HEK293T (cell line): ENCODE measurements at places on chromosomes 6 and 20.

DNA sequence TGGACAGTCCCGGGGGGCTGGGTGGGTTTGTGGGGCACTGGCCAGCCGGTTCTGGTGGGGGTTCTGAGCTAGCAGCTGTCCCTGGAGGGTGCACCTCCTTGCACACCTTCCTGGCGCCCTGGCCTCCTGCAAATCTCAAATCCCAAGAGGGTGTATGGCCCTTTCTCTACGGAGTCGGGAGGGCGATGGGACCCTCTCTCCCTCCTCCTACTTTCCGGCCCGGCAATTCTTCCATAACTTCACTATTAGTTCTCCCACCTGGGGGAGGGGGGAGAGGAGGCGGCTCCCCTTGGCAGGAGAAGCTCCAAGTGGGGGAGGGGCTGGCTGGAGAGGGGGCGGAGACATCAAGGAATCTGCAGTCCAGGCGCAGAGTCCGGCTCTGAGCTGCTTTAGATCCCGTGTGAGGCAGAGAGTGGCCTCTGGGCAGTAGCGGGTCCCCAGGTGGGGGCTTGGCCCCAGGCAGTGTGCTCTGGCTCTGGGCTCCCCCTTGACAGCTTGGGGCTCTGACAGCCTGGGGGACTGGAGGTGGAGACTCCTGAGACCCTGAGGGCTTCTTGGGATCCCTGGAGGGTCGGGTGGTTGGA is 1.4 kb upstream of the LAMA5 start:
- DNase-seq = no peak

DNA sequence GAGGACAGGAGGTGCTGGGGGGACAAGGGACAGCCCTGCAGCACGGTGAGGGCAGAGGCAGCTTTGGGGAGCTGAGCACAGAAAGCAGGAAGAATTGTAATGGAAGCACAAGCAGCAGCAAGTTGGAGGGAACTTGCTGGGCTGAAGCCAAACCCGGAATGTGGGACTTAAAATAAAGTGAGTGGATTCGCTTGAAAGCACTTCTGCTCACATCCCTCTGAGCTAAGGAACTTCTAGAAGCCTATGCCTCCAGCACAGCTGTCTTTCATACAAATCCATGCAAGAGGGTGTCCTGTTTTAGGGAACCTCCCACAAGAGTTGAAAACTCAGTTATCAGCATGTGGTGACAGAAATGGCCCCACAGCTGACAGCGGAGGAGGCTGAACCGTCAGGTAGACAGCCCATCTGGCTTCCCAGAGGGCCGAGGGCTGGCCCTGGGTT is 71.4 kb upstream of the MLN start:
- no peak for DNase-seq

GRCh38 chr6:4587171-4587570 is 189.0 kb upstream of the CDYL start:
- DNase-seq = no peak

DNA sequence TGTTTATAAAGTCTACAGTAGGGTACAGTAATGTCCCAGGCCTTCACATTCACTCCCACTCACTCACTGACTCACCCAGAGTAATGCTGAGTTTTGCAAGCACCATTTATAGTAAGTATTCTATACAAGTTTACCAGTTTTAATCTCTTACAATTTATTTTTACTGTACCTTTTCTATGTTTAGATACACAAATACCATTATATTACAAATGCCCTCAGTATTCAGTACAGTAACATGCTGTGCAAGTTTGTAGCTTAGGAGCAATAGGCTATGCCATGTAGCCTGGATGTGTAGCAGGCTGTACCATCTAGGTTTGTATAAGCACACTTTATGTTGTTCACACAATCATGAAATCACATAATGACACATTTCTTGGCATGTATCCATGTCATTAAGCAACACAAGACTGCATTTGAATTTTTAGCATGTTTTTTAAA is 673.6 kb downstream of the CD109 start:
- no peak for DNase-seq

DNA sequence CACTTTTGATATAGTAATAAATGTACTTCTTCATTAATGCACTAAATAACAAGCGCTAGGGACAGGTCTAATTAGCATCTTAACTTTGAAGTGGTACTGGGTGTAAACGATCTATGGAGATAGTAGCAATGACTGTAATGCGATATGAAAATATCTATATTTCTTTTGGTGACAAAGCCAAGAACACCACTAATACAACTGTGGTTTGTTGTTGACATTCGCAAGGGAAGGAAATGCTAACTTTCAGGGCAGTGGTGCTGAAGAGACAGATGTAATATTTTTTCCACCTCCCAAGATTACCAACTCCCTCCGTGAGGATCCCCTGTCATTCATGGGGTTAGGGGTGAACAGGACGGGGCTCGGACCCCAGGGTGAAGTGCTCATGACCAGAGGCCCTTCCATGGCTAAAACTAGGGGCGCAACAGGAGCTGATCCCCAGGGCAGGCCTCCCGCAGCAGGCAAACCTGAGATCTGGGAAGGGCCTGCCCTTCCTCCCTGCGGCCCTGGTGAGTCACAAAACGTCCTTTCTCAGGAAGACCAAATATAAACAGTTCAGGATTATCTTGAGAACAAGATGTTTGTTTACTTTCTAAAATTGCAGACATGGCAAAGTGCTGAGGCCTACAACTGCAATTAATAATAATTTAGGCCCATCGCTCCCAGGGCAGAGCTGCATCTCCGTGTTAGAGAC is 65.0 kb upstream of the TOX2 start:
- DNase-seq = peak; percentile 27

DNA sequence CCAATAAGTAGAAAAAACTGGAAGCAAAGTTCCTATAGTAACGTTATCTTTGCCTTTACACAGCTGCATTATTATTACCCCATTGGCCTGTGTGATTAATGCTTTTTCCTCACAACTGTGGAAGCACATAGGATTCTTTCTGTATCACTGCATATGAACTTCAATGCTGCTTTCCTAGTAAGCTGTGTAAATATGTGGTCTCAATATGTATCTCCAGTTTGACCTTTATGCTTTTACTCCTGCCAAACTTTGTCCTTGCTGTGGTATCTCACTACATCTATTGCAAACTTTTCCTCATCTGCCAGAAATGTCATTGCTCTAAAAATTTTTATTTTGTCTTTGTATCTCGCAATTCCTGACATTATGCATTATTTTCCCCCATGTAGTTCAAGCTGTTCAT is 168.6 kb downstream of the ZFAND3 start:
- DNase-seq = no peak

GRCh38 chr6:12051861-12052368 is 39.8 kb downstream of the HIVEP1 start:
- DNase-seq = no peak

GRCh38 chr6:76633259-76633658 is 560.8 kb upstream of the IMPG1 start:
- DNase-seq = no peak

GRCh38 chr6:129632172-129632613 is 77.8 kb downstream of the ARHGAP18 start:
- no peak for DNase-seq

- DNase-seq = no peak
These were observed 256.8 kb downstream of the PHACTR1 start for GRCh38 chr6:12973386-12973785.

DNA sequence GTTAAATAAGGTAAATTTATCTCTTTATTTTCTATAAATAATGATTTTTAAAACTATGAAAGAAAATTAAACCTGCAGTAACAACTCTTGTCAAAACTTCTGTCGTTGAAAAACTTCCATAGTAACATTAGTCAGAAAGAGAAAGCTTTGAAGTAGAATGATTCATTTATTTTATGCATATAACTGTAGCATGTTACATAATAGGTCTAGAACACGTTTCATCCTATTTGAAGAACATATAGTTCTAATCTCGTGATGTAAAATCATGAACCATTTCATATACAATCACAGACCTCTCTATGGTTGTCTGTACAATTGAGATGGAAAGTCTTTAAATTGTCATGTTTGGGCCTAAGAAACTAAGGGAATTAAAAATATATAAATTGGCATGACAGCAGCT is 61.3 kb upstream of the MYLIP start:
- DNase-seq = no peak

GRCh38 chr6:124334359-124334758 is 530.7 kb downstream of the NKAIN2 start:
- DNase-seq = no peak

DNA sequence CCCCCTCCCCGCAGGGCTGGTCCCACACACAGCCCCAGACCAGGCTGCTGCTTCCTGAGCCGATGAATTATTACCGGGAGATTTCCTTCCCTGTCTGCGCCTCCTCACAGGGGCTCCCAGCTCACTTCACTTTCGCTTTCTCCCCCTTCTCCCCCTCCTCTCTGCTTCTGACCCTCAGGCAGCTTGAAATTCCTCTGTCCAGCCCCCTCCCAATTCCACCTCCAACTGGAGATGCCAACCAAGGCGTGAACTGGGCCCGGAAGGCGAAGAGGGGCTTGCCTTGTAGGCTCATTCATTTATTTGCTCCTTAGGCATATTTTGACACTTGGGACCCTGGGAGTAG is 1.7 kb upstream of the TCF15 start:
- DNase-seq = no peak

- no peak for DNase-seq
These were observed 287.2 kb downstream of the KHDC1L start for GRCh38 chr6:72938104-72938503.

- no peak for DNase-seq
These were observed 70.2 kb downstream of the BLOC1S5 start for GRCh38 chr6:7993952-7994351.

- no peak for DNase-seq
These were observed 175.0 kb downstream of the HAO1 start for GRCh38 chr20:7765221-7765620.

DNA sequence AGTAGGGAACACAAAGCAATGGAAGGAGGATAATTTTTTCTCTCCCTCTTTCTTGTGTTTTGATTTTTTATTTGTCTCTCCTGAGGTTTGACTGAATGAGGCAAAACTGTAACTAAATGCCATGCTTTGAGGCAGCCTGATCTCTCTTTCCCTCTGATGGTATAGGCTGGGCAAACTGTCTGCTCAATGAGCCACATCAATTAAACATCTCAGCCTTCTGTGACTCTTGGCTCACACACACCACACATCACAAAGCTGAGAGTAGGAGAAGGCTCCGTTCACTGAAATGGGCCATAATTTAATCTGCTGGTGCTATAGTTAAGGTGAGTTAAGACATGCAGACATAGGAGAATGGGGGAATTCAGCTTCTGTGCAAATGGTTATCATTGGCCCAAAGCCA is 28.1 kb upstream of the SCGN start:
- DNase-seq = no peak

DNA sequence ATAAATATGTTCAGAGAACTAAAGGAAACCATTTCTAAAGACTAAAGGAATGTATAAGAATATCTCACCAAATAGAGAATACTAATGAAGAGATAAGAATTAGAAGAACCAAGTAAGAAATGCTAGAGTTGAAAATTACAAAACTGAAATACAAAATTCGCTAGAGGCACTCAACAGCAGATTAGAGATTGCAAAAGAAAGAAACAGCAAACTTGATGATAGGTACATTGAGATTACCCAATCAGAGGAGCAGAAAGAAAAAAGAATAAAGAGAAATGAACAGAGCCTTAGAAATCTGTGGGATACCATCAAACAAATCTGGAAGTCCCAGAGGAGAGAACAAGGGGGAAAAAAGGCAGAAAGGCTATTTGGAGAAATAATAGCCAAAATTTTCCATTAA is 6.3 kb upstream of the PDCD2 start:
- DNase-seq = no peak

DNA sequence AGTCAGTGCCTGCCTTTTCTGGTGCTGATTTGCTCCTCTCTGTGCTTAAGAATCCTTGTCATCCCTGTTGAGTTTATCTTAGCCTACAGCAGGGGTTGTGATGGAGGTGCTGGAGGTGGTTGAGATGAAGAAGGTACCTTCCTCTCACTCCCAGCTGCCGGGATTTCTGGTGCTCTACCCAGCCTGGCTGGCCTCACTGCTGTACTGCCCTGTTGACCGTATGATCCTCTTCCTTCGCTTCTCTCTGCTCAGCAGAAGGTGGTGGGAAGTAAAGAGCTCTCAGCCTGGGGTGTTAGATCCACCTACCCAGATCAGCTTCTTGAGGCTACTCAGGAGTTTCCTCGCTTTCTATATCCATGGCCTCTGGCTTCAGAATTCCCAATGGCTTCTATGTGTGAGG is 101.0 kb upstream of the NXT1 start:
- no peak for DNase-seq

DNA sequence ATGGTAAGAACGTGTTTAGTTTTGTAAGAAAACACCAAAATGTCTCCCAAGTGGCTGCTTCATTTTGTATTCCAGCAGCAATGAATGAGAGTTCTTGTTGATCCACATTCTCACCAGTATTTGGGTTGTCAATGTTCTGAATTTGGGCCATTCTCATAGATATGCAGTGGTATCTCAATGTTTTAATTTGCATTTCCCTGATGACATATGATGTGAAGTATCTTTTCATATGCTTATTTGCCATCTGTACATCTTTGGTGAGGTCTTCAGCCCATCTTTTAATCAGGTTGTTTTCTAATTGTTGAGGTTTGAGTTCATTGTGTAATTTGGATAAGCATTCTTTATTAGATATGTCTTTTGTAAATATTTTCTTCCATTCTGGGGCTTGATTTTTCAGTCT is 436.8 kb upstream of the IRAK1BP1 start:
- DNase-seq = no peak

DNA sequence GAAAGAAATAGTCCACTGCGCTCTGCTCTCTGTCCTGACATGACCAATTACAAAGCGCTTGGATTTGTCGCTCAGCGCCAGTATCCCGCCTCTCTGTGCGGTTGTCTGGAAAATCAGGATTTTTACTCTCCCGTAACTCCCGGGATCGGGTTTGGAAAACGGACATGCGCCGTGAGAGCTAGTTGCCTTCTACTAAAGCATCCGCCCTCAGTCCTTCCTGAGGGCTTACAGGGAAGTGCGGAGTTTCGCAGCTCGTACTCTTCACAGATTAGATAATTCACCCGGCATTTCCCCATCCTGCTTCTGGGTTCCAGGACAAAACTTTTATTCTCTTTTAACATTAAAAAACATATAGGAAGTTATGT is 427 bp upstream of the MKKS start:
- peak; percentile 80 for DNase-seq

- DNase-seq = no peak
These were observed 8.3 kb downstream of the NTSR1 start for GRCh38 chr20:62716941-62717310.

GRCh38 chr6:13668291-13668928 is 43.2 kb downstream of the RANBP9 start:
- no peak for DNase-seq

GRCh38 chr6:167566711-167567141 is 241.8 kb downstream of the TTLL2 start:
- no peak for DNase-seq

GRCh38 chr20:44896583-44896982 is 11.1 kb downstream of the YWHAB start:
- no peak for DNase-seq

DNA sequence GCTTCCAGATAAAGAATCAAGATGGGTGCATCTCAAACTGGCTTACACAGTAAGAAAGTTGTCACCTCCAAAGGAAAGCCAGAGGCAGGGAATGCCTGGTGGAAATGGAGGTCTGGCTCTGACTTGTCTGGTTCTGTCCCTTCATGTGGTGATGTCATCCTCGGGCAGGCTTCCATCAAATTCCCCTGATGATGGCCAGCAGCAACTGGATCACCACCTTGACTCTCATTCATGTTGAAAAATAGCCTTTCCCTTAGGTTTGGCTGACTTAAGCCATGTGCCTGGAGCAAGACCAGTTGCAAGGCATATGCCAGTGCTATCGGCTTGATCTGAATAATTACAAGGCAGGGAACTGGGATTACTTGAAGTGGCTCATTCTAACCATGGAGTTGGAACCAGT is 28.8 kb downstream of the IMPG1 start:
- no peak for DNase-seq

GRCh38 chr20:9401371-9401770 is 113.0 kb upstream of the LAMP5 start:
- no peak for DNase-seq
